NCI-H524 treated with DMSO at 0.1 percent for 48 hours (cell line): ENCODE measurements at places on chromosomes 3 and 15.

GRCh38 chr3:127529346-127530188 is 61.0 kb downstream of the TPRA1 start:
- no peak for DNase-seq

GRCh38 chr3:110974902-110975301 is 96.7 kb upstream of the NECTIN3 start:
- DNase-seq = no peak

DNA sequence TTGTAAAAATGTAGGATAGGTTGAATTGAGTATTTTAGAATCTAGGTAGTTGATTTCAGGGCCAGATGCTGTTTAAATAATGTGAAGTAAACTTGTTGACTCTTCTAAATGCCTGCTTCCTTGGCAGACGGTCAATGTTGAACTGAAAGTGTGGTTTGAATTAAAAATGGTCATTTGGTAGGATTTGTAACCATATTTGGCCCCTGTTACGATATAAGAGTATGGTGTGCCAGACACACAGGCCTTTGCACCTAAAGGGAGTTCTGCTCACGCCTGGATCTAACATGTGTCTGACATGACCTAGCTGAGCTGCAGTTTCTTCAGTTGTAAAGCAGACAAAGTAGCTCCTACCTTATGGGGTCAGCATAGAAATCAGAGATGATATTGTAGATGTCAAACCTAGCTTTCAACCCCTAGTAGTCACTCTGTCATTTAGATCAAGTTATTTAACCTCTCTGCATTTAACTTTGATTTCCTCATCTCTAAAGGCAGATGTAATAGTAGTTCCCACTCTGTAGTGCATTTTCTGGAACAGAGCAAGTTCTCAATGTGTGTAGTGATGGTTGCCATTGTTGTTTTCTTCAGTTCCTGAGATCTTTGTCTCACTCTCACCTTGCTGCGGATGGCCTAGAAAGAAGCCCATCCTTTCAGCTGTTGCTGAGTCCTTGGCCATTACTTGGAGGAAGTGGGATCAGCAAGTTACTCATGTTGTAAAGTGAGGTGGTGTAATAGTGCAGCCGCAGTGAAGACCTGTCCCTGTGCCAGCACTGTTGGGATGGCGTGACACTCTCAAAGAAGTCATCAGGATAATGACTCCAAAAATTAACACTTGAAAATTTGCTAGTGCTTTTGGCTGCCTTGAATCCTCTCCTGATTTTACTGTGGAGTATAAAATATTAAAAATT is 90.2 kb downstream of the GHSR start:
- DNase-seq = no peak

GRCh38 chr3:31579828-31580227 is 47.1 kb downstream of the STT3B start:
- no peak for DNase-seq

GRCh38 chr15:25052191-25052999 is 97.6 kb downstream of the SNRPN start:
- DNase-seq = no peak

GRCh38 chr15:73346735-73347312 is 21.9 kb downstream of the HCN4 start:
- DNase-seq = no peak

- no peak for DNase-seq
Measured at GRCh38 chr3:13615019-13615528, 66.1 kb downstream of the FBLN2 start.

DNA sequence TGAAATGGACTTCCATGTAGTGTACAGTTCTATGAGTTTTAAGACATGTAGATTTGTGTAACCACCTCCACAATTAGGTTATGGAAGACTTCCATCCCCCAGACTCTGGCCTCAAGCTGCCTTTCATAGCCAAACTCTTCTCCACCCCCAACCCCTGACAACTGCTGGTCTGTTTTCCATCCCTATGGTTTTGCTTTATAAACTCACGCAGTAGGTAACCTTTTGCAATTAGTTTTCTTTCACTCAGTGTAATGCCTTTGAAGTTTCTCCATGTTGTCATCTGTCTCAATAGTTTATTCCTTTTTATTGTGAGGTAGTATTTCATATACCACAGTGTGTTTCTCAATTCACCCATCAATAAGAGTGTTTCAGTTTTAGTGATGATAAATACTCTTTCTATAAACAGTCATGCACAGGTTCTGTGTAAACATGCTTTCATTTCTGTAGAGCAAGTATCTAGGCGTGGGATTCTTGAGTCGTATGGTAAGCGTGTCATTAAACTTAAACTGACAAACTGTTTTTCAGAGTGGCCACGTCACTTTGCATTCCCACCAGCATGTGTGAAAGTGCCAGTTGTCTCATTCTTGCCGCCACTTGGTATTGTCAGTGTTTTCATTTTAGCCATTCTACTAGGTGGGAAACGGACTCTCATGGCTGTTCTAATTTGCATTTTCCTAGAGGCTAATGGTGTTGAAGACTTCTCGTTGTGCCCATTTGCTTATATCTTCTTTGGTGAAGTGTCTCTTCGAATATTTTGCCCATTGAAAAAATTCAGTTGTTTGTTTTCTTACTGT is 47.3 kb upstream of the ALDH1A3 start:
- DNase-seq = no peak

DNA sequence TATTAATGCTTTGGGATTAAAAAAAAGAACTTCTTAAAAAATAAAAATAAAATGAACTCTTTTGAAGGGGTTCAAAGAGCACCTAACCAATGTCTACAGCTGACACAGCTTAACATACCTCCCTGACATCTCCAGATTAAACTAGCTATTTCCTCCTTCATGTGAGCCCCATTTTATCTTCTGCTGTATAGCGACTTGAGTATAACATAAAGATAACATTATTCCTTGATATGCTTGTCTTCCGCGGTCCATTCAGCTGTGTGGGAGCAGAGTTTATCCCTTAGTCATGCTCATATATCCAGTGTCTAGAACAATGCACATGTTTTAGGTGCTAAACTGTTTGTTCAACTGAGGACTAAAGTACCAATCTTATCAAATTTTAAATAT is 7.8 kb upstream of the CHRM5 start:
- no peak for DNase-seq

GRCh38 chr15:41558400-41559238 is at the start of gene TYRO3:
TSS of gene TYRO3 (plus strand) at chr15:41559212. CDS start at chr15:41559258, 46 bp downstream.
- DNase-seq = no peak

DNA sequence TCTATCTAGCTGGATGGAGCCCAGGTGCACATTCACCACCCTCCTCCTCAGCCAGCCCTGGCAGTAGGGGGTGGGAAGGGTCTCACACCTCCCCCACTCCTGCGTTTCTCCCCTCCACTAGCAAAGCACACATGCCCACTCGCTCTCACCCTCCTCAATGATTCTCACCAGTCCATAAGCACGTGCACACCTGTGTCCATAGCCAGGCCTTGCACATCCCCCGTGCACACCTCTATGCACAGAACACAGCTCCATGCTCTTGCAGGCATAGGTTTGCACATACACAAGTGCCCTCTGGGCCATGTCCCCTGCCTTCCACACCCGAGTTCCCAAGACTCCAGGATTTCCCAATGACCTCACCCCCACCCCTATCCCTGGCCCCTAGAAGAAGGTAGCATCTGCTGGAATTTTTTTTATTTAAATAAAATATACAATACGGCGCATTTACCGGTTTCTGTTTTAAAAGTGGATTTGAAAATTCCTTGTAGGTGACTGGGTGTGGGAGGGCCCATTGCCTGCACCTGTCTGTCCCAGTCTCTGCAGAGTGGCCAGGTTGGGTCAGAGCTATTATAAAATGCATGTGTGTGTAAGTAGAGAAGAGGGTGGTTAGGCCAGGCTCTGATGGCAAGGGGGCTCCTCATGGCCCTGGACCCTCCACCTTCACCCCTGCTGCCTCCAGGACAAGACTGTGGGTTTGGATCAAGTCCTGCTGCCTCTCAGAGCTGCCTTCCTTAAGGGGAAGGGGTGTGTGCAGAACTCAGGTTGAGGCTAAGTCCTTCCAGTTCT is 49.1 kb downstream of the HCN4 start:
- DNase-seq = no peak

DNA sequence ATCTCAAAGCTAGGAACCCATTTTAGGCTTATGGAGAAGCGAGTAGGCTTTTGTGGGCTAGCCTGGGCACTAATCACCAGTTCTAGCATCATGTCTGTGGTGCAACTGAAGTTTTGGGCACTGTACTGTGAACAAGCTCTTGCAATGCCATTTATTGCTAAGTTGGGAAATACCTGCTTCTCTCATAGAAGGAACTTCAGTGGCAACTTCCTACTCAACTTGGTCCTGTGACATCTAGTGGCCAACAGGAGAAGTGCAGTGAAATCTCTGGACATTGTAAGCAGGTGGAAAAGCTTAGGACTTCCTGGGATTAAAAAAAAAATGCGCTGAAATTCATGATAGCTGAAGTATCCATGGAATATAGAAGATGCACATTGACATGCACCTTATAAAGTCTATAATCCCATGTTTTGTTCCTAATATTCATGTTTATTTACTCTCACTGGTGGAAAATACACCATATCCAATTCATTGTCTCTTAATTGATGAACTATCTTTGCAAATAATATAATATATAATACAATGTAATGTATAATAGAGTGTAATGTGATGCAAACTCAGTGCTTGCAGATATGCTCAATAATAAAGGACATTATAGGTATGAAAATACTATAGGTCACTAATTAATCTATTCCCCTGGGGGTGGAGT is 6.5 kb upstream of the ALDH1A3 start:
- peak; percentile 12 for DNase-seq
